Left renal cortex interstitium (tissue), 4 donors: ENCODE measurements at places on chromosomes 1 and 21. TPM values are rescaled to one million over a fixed set of nuclear protein-coding genes. Genes with fewer than 3 reads are reported as not detected.

The WNT9A gene
- polyA plus RNA-seq = 1.3 TPM

The PAPPA2 gene
- polyA plus RNA-seq = 55.7 TPM

The CR1 gene
- polyA plus RNA-seq = 19.0 TPM

The SMIM11 gene
- 11.6 TPM for polyA plus RNA-seq

DNA sequence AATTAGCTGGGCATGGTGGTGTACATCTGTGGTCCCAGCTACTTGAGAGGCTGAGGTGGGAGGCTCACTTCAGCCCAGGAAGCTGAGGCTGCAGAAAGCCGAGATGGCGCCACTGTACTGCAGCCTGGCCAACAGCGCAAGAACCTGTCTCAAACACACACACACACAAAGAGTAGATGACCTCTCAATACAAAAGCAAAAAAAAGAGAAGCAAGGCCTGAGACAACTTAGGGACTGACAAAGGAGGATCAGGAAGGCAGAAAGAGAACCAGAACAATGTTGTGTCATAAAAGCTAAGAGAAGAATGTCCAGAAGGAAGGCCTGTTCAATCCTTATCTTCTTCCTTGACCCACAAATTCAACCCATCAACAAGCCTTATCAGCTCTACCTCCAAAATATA is 18.5 kb downstream of the WASF2 start:
- DNase-seq = no peak

DNA sequence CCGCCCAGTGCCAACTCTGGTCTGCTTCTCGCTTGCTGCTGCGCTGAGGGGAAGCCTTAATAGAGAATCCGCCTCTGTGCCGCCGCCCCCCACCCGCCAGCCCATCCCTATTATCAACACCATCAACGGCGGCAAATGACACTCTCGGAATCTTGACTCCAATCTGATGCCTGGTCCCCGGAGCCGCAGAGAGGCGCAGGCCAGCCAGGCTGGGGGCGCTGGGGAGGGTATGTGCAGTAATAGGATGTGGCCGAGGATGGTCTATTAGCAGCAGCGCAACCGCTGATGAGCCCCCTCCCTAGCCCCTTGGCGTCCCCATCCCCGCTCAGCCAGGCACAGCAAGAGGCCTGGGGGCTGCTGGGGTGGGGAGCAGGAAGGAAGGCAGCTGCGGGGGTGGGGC is 15.1 kb upstream of the DMBX1 start:
- no peak for DNase-seq

- DNase-seq = no peak
Measured at GRCh38 chr1:67680486-67680885, 4.5 kb upstream of the GADD45A start.

DNA sequence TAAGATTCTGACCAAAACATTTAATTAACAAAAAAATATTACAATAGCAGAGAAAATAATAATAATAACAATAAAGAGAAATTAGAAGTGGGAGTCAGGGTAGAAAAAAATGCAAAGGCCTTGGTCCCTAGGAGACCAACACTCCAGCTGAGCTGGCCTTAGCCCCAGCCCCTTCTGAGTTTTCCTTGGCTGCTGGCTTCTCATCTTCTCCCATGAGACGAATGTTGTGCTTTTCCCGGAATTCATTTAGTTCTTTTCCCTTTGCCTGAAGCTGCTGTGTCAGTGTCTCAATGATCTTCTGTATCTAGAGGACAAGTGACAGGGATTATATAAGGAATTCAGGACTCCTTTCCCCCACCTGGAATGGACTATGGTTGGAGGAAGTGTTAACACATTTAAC is 2.4 kb downstream of the KLHDC9 start:
- no peak for DNase-seq

DNA sequence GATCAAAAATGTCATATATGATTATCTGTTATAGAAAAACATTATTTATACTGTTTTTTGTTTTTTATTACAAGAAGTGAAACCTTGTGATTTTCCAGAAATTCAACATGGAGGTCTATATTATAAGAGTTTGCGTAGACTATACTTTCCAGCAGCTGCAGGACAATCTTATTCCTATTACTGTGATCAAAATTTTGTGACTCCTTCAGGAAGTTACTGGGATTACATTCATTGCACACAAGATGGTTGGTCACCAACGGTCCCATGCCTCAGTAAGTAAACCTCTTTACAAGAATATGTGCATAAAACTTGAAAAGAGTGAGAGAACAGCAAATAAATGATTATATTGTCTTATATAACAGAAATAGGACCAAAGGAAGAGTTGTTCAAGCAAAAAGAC is 14.5 kb downstream of the CFHR4 start:
- DNase-seq = no peak
